Brain pericyte (primary cell): ENCODE measurements at places on chromosomes 7 and 10.

- DNase-seq = no peak
These were observed 324.7 kb upstream of the C7orf33 start for GRCh38 chr7:148265896-148266295.

- DNase-seq = no peak
These were observed 52.2 kb downstream of the C10orf105 start for GRCh38 chr10:71667387-71667752.

DNA sequence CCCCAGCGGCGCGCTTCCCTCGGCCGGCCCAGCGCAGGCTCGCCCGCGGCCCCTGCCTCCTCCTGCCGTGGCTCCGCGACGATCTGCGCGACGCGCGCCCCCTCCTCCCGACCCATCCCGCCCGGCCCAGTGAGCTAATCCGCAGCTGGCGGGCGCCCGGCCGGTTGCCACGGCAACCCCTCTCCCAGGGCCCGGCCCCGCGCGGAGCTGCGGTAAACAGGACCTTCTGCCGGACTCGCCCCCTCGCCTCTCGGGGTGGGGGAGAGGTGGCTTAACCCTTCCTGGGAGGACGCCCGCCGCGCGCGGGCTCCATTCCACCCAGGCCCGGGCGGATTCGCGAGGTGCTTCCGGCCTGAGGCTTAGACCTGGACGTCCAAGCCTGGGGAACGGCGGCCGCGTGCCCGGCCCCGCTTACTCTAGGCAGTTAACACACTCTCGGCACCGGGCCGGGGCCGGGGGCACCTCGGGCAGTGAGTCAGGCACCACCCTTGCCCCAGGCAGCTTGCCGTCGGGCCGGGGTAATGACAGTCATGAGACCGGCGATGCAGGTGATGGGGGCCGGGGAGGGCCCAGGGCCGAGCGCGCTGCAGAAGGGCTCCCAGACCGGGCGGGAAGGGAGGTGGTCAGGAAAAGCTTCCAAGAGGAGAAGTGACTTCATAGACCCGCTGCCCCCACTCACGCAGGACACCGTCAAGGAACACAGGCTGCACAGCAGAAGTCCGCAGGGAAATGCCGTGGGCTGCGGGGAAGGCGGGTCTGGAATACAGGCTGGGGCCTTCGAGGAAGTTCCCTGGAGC lies at the start of gene DENND2A:
Gene DENND2A, minus strand, starts transcription at position 87 of the 797 bp plus-strand sequence. CDS start 38,416 bp downstream, outside the sequence.
- no peak for DNase-seq

DNA sequence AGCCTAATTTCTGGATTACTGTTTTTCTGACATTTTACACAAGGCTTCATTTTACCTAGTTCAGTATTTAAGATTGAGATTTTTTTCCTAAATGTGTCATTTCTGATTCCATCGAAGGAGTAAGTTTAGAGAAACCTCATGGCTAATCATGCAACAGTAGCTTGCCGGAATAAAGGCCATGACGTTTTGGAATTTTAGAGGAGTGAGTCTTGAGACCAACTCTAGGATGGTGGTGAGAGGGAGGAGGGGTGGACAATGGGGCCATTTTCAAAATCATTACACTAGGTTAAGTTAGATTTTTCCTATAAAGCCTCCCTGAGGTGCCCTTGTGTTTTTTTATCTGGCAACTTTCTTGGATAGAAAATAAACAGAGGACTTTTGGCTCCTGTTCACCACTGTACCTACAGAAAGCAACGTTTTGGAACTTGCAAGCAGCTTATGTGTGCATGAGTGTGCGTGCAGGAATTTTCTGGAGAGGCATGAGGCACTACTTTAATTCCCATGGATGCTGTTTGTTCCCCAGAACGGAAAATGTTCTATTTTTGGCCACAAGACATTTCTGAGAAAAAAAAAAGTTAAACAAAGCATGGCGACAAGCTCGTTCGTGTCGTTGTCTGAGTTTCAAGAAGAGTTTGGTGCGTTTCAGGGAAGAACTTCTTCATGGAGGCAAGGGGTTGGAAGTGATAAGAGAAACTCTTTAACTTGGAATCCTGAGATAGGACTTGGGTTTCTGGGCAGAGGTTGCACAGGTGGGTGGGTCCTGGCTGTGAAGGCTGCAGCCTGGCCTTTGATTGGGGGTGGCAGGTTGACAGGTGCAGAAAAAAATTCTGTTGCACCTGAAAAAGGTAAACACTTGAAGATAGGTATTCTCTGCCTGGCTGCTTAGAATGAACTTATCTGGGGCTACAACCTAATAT lies 178.1 kb downstream of the PTEN start:
- DNase-seq = no peak

- DNase-seq = peak; percentile 67
These were observed 12.8 kb downstream of the DNMBP start for GRCh38 chr10:99996671-99997648.

- no peak for DNase-seq
These were observed 24.9 kb upstream of the CACNA2D1 start for GRCh38 chr7:82468435-82468834.

DNA sequence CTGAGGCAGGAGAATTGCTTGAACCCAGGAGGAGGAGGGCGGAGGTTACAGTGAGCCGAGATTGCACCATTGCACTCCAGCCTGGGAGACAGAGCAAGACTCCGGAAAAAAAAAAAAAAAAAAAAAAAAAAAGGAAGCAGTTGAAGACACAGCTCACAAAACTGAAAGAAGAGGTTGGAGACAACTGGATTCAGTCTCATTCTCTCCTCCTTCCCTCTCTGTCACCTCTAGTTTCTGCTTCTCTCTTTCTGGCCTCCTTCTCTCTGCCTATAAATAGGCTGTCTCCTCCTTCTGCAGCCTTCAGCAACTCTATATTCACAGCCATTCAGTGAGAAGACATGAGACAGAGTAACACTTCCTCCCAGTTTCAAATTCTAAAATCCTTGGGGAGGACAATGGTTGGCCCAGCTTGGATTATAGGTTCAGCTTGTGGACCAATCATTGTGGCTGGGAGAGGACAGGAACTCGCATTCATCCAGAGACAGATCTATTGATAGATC lies 125.6 kb upstream of the HABP2 start:
- no peak for DNase-seq

GRCh38 chr7:149828357-149829309 lies 9.5 kb upstream of the ZNF862 start:
- DNase-seq = no peak

DNA sequence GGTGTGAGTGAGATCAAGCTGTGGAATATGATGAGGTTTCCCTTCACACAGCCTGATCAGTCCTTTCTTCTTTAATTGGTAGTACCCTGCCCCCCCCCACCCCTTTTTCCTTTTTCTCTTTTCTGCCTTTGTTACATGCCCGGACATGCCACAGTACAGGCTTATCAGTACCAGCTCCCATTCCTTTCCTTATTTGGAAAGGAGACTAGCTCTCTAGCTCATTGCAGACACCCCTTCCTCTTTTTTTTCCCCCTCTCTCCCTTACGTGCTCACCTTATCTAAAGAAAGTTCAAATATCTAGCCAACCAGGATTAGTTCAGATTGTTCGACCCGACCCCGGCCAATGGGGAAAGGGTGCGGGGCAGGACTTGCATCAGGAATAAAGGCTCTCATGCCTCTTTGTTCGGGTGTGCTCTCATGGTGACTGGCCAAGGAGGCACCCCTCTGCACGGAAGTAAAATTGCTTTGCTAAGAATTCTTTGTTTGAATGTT lies 230.4 kb downstream of the ACTR3B start:
- no peak for DNase-seq
